ENCODE measurements at places on chromosomes 16 and 17.

DNA sequence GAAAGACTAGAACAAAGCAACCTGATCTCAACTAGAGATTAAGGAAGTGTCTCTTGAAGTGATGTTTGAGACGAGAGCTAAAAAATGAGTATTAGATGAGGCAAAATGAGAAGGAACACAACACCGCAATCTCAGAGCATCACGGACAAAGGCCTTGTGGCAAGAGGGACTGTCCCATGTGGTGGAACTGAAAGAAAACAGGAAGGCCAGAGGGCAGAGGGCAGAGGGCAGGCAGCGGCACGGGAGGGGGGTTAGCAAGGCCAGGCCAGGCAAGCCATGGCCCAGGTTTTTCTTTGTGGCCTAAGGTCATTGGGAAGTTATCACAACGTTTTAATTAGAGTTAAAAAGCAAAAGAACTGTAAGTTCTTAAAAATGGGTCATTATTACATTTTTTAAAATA is 22.5 kb downstream of the RPA1 start:
- no peak for DNase-seq

- no peak for DNase-seq
Observed at GRCh38 chr17:1607971-1608320, 20.7 kb downstream of the SLC43A2 start.

DNA sequence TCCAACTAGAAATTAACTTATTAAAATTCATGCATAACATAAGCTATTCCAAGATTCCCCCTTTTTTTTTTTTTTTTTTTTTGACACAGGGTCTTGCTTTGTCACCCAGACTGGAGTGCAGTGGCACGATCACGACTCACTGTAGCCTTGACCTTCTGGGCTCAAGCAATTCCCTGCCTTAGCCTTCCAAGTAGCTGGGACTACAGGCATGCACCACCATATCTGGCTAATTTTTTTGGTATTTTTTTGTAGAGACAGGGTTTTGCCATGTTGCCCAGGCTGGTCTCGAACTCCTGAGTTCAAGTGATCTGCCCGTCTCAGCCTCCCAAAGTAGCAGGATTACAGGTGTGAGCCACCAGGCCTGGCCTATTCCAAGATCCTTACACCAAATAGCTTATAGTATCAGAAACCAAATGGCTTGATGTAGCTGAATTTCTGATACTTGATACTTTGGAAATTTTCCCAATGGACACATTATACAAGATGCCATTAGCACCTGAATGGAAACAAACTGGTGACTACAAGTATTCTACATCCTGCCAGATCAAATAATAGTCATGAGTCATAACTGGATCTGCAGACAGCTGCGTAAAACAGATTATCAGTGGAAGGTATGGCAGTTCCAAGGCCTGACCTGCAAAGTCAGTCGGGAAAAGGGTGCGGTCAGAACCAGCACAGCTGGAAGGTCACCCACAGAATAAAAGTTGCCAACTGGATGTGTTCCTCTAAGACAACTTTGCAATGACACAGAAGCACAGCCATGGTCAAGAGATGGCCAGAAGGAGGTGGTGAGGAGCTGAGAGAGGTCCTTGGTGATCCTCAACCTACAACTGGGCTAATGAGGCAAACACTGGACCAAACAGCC is 14.5 kb downstream of the TUBG1 start:
- DNase-seq: no peak

- no peak for DNase-seq
Observed at GRCh38 chr17:41010441-41010840, 1.5 kb upstream of the KRTAP3-1 start.

- DNase-seq: no peak
Observed at GRCh38 chr17:77435272-77436057, 294.7 kb downstream of the SEC14L1 start.

- no peak for DNase-seq
Observed at GRCh38 chr17:39872751-39873150, 4.7 kb downstream of the ZPBP2 start.

DNA sequence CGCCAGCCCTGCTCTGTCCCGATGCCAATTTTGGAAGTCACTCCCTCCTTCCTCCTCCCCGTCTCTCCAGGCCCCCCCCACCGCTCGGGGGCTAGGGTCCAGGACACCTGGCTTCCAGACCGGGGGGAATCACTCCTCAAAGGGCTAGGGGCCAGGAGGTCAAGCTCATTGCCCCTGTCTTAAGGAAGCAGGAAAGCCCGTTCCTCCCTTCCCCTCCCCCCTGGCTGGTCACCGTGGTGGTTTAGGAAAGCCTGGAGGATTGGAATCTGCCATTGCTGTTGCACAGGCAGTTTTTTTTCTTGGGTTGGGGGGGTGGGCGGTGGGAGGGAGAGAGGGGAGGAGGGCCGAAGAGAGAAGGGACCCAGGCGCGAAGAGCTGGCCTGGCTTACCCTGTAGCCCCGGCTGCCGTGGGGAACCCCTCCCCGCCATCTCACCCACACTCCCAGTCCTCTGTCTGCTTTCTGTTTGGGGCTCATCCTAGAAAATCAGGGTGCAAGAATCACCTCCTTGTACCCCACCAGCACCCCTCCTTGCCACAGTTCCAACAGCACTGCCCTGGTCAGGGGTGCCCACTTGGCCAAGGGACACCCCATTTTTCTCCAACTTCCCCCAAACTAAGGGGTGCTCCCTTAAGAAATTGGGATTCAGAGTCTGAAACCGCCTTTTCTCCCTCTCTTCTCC is 2.9 kb upstream of the BCL6B start:
- no peak for DNase-seq

DNA sequence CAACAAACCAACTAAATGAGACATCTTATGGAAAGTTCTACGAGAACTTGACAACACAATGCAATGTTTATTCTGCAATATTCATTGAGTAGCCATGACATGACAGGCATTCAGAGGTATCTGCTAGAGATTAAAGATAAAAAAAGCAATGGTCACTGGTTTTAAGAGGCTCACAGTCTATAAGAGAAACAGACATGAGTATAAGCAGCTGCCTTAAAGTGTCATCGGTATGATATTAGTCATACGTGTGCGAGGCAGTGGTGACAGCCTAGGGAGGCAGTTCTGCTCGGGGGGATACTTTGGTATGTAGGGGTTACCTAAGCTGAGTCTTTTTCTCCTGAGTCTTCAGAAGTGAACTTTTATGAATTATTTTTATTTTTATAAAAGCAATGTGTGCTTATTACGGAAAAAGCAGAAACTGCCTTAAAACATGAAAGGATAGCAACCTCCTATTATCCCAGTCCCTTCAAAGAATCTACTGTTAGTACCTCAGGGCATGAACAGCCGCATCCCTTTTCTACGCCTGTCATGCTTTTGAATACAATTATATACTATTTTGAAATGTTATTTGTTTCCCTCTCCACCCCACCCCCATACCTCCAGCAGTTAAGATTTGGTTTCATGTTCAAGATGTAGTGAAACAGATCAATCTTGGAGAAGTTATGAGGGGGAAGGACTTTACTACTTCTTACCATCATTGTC is 7.7 kb downstream of the ST6GALNAC1 start:
- no peak for DNase-seq

- DNase-seq: no peak
Observed at GRCh38 chr17:6558276-6558675, 1.9 kb upstream of the PITPNM3 start.

DNA sequence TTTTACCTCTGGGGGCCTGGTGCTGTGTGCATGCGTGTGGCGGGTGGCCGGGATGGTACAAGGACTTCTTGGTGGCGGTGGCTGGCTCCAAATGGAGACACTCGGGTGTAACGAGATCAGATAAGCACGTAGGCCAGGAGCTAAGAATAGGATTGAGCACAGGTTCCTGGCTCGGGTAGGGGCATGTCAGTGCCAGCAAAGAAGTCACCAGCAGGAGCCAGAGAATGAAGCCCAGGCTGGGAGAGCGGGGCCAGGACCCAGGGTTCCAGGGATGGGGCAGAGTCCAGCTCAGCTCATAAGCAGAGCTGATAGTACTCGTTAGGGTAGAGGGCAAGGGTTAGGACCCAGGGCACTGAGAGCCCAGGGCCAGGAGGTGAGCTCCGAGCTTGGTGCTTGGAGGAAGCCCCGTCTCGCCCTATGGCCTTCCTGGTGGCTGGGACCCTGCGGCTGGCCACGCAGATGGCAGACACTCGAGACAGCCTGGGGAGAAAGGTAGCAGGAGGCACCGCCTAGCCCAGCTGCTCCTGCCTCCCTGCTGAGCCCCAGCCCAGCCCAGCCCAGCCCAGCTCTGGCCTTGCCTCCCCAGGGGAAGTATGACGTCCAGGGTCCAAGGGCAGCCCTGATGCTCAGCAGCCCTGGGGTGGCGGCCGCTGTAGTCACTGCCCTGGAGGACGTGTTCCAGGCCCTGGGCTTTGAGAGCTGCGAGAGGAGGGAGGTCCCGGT is 8.9 kb downstream of the ZNF213 start:
- DNase-seq: no peak

DNA sequence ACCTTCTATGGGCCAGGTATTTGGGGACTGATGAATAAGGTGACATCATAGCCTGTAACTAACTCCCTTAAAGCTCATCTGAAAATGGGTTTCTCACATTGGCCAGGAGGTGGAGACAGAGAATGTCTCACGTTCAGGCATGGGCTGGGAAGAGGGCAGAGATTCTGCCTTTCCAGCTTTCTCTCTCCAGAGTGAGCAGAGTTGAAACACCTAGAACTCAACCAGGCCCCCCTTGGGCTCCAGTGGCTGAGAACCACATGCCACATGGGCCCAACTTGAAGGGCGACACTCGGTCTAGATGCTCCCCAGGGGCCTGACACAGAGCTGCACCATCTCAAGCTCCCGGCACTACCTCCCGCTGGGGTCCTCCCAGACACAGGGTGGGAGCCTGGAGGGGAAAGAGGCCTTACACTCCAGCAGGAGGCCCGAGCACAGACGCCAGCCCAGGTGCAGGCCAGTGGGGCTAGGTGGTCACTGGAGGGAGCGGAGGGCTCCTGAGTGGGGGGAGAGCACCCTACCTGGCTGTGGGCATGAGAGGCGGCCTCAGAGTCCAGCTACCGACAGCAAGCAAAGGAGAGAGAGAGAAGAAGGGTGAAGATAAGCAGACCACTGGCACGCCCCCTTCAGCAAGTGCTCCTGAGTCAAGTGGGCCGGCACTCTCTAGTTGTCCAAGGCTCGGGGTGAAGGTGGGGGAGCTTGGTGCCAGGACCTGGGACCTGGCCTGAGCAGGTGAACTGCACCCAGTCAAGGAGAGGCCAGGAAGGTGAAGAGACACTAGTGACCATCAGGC is 55.9 kb downstream of the MYO18A start:
- DNase-seq: peak; percentile 79

GRCh38 chr17:30917050-30917449 is 4.7 kb upstream of the ADAP2 start:
- no peak for DNase-seq

GRCh38 chr17:55384643-55385232 is 36.9 kb downstream of the MMD start:
- no peak for DNase-seq

- DNase-seq: no peak
Observed at GRCh38 chr16:69176033-69176800, 10.7 kb upstream of the SNTB2 start.

DNA sequence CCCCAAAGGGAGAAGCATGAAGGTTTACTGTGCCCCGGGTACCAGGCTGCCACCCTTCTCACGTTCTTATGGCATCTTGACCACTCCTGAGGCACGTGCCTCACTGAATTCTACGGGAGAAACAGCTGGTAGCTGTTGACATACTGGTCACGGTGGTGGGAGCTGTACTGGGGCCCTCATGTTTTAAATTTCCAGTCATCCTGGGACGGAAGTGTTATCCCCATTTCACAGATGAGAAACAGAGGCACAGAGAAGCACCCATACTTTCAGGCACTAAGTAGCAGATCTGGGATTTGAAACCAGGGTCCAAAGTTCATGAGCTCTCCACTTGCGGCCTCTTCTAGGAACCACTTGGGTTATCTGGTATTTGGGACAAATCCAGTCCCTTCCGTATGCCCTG is 26.3 kb upstream of the DOC2B start:
- DNase-seq: no peak

DNA sequence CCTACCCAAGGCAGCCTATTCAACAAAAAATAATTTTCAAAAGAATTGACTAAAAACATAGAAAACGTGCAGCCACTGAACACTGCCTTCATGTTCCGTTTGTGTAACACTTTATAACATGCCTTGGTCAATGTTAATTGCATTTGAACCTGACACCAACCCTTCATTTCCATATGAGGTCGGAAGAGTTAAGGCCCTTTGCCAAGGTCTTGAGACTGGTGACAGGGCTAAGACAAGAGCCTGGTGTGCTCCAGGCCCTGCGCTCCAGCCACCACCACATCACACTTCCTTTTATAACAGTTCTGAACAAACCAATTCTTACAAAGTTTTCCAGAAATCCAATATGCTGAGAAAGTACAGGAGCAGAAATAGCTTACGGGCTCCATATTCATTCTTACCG is 4.2 kb downstream of the BBS2 start:
- no peak for DNase-seq

DNA sequence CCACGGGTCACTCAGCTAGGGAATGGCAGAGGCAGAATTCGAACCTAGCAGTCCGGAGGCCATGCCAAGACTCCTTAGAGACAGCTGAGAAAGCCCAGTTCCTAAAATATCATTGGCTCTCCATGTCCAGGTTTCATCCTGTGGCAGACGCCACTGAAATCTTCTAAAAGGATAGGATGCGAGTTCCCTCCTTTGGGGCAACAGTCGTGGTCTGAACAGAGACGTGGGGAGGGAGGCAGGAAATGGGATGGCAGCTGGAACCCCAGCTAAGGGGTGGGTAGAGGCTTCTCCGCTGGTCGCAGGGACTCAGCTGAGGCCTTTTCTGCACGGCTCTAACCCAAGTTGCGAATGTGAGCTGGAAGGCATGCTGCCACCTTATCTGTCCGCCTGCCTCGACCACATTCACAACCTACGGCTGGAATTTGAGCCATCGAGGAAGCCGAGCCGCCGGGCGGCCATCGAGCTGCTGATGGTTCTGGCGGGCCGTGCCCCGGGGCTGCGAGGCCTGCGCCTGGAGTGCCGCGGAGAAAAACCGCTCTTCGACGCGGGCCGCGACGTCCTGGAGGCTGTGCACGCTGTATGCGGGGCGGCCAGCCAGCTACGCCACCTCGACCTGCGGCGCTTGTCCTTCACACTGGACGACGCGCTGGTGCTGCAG is 1.9 kb upstream of the HSF4 start:
- DNase-seq: no peak

GRCh38 chr17:56203430-56203829 is 50.2 kb downstream of the ANKFN1 start:
- no peak for DNase-seq

DNA sequence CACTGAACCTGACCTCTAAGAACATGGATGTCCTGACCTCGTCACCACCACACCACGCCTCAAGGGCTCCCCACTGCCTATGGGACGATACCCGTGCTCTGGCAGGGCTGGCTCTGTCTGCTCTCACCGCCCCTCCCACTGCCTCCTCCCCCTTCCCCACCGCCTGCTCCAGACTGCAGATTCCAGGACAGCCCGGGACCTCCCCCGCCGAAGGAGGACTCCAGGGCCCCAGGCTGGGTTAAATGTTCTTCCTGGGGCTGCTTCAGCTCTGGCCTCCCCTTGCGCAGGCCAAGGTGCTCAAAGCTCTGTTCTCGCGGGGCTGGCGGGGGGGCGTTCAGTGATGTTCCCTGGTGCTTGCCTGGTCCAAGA is 3.1 kb downstream of the NPW start:
- DNase-seq: no peak
